ENCODE measurements at places on chromosomes 1 and 21.

GRCh38 chr1:60257531-60257930 is 184.0 kb upstream of the C1orf87 start:
- no peak for DNase-seq

GRCh38 chr1:179253286-179253972 is 24.0 kb upstream of the ABL2 start:
- no peak for DNase-seq

DNA sequence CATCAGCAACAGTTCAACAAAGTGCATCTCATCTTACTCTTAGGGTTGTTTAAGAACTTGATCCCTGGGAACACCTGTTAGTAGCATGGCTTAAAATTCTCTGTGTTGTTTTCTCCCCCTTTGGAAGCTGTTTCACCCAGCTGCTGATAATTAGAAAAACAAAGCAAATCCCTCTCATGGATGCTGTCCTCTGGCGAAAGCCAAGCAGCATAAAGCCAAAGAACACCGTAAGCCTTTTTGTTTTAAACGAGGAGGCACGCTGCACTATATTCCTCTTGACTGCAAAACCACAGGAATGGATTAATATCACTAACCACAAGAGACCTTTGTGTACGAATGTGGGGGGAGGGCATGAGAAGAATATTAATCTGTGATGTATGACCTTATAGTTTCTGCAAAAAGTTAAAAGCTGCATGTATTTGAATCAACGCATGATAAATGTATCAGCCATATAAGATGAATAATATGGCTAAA is 923.2 kb downstream of the LTN1 start:
- DNase-seq: no peak

GRCh38 chr1:117753652-117754051 is 147.8 kb downstream of the TENT5C start:
- DNase-seq: no peak

DNA sequence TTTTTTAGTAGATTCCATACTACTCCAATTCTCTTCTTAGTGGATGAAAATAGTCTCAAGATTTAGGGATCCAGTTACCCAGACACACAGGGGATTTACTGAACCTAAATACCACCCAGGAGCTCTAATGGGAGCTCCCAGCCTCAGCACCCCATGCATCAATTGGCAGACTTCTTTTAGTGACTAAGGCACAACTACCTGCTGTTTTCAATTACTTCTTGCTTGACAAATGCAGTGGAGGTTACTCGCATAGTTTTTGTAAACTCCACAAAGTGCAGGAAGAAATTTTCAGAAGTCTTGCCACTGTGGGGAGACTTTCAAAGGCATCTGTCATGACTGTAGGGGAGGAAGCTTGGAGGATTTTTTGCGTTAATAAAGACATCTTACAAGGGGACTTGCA is 35.5 kb upstream of the MAP10 start:
- DNase-seq: no peak

GRCh38 chr1:86787621-86788020 is 83.2 kb downstream of the SH3GLB1 start:
- no peak for DNase-seq

- DNase-seq: no peak
Measured at GRCh38 chr1:111906816-111907215, 82.7 kb downstream of the KCND3 start.

DNA sequence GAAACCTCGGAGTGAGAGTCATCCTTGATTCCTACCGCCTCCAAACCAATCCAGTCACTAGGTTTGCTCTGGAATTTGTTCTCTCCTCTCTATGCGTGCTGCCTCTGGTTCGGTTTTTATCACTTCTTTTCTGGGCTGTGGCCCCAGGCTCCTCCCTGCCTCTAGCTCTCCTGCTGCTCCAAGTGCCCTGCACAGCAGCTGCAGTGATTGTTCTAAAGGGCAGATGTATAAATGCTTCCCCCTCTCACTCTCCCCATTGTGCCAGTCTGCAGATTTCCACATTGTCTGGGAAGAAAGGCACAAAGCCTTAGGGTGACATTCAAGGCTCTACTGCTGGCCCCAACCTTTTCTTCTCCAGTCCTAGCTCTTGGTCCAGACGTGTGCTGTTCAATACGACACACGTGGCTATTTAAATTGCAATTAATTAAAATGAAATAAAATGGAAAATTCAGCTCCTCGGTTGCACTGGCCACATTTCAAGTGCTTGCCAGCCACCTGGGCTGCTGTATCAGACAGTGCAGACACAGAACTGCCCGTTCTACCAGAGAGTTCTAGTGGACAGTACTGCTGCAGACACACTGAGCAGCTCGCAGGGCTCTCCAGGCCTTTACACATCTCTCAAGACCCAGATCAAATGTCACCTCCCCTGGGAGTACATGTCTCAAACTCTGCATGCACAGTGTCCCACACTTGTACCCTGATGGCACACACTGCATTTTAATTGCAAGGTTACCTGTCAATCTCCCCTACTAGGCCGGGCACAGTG is 12.4 kb downstream of the TRIM62 start:
- no peak for DNase-seq

- DNase-seq: no peak
Measured at GRCh38 chr1:59367301-59368007, 70.6 kb downstream of the FGGY start.

DNA sequence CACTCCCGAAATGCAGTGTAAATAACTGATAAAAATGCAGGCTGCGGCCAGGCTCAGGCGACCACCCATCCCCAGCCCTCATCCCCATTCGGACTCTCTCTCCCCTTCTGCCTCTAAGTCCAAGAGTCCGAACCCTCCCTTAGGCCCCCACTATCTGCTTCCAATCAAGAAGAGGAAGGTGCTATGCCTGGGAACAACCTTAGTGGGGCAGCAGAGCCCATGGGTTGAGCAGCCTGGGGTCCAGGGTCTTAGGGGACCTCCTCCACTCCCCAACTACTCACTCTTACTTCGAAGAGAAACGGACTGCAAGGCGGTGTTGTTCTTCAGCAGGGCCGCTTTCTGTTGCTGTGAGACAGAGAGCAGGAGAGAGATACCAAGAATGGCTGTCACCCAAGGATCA is 12.2 kb downstream of the ARHGEF2 start:
- no peak for DNase-seq

GRCh38 chr1:94522304-94522703 is 19.3 kb downstream of the F3 start:
- DNase-seq: no peak

DNA sequence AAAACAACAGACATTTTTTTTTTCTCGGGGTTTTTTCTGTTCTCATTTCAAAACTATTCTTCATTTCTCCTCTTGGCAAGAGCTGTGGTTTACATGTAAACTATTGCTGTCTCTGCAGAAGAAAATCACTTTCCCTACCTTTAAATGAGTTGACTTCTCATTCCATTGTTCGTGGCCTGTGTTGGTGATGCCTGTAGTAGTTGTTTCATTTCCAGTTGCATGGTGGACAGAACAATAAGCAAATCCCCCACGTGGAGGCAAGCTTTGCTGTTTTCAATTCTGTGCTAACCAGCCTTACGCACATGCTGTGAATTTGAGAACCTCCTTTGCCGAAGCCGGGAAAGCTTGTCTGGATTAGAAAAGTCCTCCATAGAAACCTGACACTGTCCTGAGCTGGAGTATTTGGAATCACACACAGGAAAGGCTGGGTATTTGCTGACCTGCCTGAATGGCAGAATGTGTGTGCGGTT is 26.2 kb upstream of the MAP3K7CL start:
- no peak for DNase-seq

DNA sequence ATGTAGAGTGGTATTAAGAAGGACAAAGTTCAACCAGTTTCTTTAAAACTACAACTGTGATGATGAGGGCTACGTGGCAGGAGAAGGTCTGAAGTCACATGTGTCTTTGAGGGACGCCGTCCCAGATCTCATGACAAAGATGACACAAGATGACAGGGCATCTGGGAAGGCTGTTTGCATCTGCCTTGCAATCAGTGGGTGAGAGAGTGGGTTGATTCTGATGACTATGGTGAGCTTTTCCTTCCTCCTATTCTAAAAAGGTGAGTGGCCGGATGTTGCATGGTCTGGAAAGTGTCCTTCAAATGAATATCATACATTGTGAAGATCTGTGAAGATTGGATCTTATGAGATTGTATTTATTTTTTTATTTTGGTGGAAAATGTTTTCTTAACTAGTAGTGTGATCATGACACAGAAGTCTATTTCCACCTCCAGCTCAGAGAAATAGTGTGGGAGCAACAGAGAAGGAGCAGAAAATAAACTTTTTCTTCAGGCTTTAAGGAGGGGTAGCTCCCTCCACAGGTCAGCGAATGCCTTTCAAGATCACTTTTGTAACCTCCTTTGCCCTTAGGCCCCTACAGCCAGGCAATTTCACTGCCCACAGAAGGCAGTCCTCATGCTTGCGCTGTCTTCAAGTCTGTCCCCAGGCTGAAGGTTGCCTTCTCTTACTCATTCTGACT is 76.0 kb upstream of the ATF3 start:
- no peak for DNase-seq

- DNase-seq: no peak
Measured at GRCh38 chr1:155107309-155108264, 20.1 kb upstream of the EFNA1 start.

GRCh38 chr1:185578293-185578692 is 155.9 kb upstream of the HMCN1 start:
- no peak for DNase-seq

GRCh38 chr1:50425376-50426107 is 2.3 kb upstream of the DMRTA2 start:
- DNase-seq: no peak

- DNase-seq: no peak
Measured at GRCh38 chr1:100882698-100883097, 11.9 kb downstream of the EXTL2 start.

GRCh38 chr1:26890467-26890796 is 349 bp upstream of the GPN2 start:
- DNase-seq: no peak

- no peak for DNase-seq
Measured at GRCh38 chr1:244414543-244414942, 37.2 kb downstream of the ADSS2 start.

- DNase-seq: no peak
Measured at GRCh38 chr21:37575580-37575979, 209.0 kb downstream of the DYRK1A start.

DNA sequence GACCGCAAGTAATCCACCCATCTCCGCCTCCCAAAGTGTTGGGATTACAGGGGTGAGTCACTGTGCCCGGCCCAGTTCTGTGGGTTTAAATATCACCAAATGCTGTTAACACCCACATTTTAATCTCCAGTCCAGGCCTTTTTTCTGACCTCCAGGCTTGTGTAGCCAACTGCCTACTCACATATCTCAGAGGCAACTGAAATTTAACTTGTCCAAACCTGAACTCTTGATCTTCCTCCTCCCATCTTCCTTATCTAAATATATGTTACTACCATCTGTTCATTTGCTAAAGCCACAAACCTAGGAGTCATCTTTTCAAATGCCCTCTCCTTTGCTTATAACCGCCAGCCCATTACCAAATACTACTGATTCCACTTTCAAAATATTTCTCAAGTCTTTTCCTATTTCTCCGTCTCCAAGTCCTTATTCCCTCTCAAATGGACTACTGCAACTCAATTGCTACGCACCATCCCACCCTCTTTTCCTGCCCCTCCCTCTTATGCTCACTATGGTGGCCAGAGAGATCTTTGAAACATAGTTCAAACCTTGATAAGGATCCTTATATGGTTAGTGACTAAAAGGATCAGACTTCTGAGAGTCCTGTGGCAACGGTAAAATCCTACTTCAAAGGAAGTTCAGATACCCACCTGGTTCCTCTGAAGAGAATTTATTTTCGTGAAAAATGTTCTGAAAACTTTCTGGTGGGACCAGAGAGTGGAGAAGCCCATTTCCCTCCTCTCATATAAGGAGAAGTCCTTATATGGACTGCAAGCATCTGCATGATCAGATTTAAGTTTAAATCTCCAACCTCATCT is 78.5 kb upstream of the CDC42BPA start:
- no peak for DNase-seq

Data from naive thymus-derived CD4-positive, alpha-beta T cell (primary cell).